ENCODE measurements at places on chromosomes 3 and 15. TPM values are rescaled to one million over a fixed set of nuclear protein-coding genes. Genes with fewer than 3 reads are reported as not detected.

GRCh38 chr3:16364963-16365362 is 100.0 kb downstream of the OXNAD1 start:
- no peak for DNase-seq

GRCh38 chr3:8903191-8903590 is 60.1 kb downstream of the RAD18 start:
- no peak for DNase-seq

- DNase-seq = no peak
These were observed 15.2 kb downstream of the MRPS22 start for GRCh38 chr3:139358841-139359562.

DNA sequence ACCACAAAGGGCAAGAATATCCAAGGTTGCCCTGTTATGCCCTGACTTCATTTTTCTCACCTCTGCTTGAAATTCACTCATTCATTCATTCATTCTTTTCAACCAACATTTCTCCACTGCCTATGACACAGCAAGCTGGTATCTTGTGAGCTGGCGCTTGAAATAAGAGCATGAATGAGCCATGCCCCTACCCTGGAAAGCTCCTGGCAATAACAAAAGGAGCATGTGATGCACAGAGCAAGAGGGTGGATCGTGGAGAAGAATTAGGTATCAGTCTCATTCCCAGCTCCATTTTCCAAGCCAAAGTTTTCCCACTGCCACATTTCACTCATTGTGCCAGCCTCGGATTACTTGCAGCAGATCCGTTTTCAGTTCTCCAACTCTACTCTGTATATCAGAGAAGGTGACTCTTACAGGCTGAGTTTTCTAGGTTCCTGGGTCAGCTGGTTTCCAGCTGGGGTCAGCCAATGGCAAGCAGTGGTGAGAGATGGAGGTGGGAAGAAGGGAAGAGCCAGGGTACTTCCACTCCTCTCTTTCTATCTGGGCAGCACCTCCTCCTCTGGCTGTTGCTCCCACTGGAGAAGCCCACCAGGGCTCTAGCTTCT is 144.8 kb downstream of the SUCLG2 start:
- peak; percentile 22 for DNase-seq

DNA sequence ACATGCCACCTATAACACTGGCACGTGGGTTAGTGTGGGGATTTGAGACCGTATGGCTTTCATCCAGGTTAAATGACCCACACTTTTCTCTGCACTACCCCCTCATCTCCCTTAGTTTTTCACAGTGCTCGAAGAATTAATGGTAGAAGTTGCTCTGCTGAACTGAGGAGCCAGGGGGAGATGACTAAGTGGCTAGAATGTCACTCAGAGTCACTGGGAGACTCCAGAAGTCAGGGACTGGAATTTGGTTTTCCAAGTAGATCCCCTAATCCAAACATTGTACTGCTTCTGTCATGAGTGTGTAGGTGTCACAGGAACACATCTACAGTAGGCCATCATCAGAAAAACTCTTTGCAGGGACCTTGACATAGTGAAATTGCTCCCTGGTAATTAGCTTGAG is 181.0 kb upstream of the RASGRP1 start:
- no peak for DNase-seq

GRCh38 chr3:58137306-58137705 is 73.5 kb downstream of the DNASE1L3 start:
- no peak for DNase-seq

DNA sequence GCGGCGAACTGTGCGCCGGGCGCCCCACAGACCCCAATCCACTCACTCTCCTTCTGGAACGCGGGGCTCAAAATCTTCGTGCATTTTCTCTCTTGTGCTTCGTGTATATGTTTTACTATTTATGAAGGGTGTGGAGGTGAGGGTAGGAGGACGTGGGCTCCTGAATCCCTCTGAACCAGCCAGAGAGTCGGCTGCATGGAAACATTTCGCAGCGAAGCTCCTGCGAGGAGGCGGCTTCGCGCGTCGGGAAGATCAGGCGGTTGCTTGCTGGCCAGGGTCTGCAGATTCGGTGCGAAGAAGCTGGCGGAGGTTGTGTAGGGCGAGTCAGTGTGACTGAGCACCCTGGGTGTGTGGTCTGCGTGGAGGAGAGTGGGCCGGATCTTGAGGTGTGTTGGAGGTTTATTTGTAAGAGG is 1.1 kb downstream of the CNTN4 start:
- DNase-seq = no peak

Gene SNX22
- total RNA-seq = 1.2 TPM

Gene HIGD2B
- not detected for total RNA-seq

Gene TGM4
- total RNA-seq = not detected

Gene SIDT1
- total RNA-seq = 0.36 TPM

Data from epithelial cell of proximal tubule (primary cell).